ENCODE measurements at places on chromosomes 12 and 14.

DNA sequence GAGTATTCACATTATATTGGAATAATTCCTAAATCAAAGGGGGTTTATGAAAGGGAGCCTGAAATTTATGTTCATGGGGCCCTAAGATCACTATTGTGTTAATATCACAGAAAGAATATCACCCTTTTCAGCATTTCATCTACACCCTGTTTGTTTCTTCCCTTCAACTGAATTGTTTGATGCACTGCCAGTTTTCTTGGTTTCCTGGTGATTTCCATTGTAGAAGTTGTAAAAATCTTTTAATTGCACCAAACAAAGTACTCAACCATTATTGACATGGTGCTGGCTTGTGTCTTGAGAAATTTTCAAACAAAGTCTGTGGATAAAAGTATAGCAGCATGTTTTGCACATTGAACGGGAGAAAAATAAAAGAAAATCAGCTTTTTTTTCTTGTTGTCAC lies 154.8 kb upstream of the PRKD1 start:
- DNase-seq = no peak

- DNase-seq = no peak
Measured at GRCh38 chr12:114403011-114403689, 2.8 kb downstream of the TBX5 start.

DNA sequence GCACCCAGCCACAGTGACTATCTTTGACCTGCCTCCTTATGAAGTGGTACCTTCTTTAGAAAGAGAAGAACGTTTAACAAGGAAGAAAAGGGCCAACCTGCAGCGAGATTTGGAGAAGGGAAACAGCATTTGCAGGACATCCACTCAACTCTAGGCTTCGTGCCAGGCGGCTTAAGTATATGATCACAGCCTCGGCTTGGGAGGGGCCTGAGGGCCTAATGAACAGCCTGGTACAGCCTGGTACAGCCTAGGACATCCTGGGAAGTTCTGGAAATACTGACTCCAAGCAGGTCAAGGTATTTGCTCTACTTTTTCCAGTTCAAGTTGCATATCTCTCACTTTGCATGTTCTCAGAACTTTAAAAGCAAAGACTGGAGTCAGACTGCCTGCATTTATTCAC lies 16.1 kb downstream of the HCAR2 start:
- no peak for DNase-seq

DNA sequence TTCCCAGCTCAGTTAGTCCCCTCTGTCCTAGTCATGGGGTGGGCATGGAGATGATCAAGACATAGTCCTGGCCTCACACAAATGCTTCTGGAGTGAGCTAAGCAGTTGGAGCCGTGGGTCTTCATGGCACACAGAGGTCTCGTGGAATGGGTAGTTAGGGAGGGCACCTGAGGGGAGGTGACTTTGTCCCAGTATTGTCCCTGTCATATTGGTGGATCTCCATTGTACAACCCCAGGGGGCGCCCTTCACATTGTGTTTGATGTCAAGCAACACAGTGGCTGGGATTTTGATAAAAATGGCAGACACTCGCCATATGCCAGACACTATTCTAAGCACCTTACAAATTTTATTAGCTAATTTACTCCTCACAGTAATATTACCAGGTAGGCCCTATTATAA lies 175.4 kb upstream of the LHX5 start:
- DNase-seq = peak; percentile 8

- no peak for DNase-seq
Measured at GRCh38 chr12:40016980-40017379, 88.9 kb downstream of the SLC2A13 start.

GRCh38 chr14:22898302-22899090 lies 15.5 kb downstream of the REM2 start:
- no peak for DNase-seq

GRCh38 chr12:5078423-5078822 lies 34.7 kb downstream of the KCNA5 start:
- DNase-seq = peak; percentile 44

DNA sequence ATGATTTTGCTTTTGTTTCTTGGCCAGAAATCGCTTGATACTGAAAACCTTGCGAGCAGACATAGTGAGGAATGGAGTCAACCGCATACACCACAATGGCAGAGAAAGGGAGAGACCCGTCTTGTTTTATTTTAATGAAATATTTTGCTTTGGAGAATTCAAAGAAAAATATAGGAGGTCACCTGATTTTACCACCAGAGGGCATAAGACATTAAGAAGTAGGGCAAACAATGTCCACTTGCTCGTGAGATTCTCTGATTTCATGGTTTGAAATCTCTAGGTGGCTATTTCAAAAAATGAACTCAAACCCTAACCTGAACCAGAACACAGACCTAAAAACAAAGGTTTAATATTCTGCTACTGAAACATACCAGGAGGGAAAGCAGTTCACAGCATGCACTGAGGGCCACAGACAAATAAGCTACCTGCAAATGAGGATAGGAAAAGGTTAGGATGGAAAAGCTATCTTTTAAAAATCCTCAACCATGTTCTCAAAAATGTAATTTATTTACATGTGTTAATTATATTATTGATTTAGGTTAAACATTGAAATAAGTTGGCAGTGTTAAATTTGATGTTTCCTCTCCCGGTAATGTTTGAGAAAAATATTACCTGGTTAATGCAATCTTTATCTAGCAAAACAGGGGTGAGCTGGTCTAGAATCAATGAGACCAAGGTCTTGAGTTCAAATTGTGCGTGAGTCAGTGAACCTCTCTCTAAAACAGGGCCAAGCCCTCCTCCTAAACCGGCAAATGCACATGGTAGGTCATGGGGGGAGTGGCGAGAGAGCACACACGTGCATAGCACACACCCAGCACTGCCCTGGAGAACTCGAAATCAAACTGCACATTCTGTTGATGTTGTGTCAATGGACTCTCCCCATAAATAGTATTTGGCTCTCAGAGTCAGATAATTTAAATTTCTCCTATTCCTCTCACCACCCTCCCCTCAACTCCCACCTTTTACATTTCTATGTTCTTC lies 12.5 kb downstream of the IFNG-AS1 start:
- no peak for DNase-seq

DNA sequence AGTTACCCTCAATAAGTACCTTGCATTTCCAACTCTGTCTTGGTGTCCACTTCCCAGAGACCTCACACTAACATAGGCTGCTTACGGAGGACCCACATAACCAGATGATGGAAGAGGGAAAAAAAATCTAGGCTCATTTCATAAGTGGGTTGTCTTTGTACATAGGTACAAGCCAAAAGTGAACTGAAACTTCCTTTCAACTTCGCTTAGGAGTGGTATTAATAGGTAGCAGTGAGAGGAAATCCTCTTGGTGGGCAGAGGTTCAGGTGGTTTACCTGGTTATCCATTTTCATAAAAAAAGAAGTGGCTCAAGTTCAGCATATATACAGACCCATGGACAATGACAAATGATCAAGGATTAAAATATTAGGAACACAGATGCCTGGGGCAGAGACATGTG lies 35.8 kb upstream of the RNU6-7 start:
- no peak for DNase-seq

GRCh38 chr14:55340482-55340881 lies 69.3 kb downstream of the FBXO34 start:
- DNase-seq = peak; percentile 24

- DNase-seq = no peak
Measured at GRCh38 chr12:3681595-3682061, 71.3 kb downstream of the CRACR2A start.

GRCh38 chr12:62640910-62641448 lies 174.4 kb downstream of the MON2 start:
- no peak for DNase-seq

GRCh38 chr12:96879301-96879700 lies 27.8 kb upstream of the NEDD1 start:
- no peak for DNase-seq
